ENCODE measurements at places on chromosomes 7 and 10.

GRCh38 chr7:82109288-82109687, 334.3 kb downstream of the CACNA2D1 start:
- no peak for DNase-seq

- no peak for DNase-seq
These were observed 89.2 kb upstream of the PFKP start for GRCh38 chr10:2978111-2978510.

GRCh38 chr10:15290150-15290549, 80.9 kb downstream of the FAM171A1 start:
- DNase-seq: no peak

- no peak for DNase-seq
These were observed 70.4 kb downstream of the PYROXD2 start for GRCh38 chr10:98344589-98345038.

GRCh38 chr10:74081941-74082718, 68.5 kb downstream of the AP3M1 start:
- no peak for DNase-seq

DNA sequence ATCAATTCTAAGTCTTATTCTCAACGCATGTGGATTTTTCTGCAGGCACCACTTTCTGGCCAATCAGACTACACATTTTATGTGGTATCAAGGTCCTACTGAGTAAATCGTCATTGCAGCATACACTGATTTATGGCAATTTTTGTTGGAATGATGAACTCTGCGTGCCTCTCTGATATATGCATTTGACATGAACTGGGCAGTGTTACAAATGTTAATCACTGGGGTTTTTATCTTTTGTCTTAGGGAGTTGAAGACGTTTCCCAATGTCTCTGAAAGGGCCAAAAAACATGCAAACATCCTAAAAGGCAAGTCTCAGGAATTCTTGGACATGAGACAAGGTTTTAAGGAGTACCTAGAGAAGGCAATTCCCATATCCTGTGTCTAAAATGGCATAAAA, 809.5 kb upstream of the CELF2 start:
- DNase-seq: no peak

DNA sequence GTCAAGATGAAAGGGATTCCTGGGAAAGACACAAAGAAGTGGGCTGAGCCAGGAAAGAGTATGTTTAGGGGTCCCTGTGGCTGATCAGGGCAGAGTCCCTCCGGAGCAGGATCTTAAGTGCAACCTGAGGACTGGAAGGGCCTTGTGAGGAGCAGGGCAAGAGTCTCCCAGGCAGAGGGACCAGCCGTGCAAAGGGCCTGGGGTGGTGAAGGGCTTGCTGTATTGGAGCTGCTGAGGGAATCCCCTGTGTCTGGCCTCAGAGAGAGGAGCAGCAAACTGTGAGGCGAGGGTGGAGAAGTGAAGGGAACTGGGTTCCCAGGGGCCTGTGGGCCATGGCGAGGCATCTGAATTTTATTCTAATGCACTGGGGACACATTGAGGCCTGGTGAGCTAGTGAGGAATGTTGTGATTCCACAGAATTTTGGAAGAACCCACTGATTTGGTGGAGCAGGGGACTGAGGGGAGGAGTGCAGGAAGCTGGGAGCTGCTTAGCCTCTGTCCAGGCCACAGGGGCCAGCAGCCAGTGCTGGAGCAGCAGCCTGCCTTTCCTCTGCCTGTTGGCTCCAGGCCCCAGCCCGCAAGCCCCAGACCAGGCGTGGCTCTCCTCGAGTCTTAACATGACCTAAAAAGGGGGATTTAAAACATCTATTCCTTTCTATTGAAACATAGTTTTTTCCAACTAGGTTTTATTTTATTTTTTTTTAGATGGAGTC, 138.4 kb upstream of the IGFBP3 start:
- DNase-seq: no peak

- DNase-seq: no peak
These were observed 48.6 kb downstream of the GTF2IRD1 start for GRCh38 chr7:74502216-74502891.

GRCh38 chr10:108388706-108389105, 1224.2 kb upstream of the SORCS1 start:
- no peak for DNase-seq

DNA sequence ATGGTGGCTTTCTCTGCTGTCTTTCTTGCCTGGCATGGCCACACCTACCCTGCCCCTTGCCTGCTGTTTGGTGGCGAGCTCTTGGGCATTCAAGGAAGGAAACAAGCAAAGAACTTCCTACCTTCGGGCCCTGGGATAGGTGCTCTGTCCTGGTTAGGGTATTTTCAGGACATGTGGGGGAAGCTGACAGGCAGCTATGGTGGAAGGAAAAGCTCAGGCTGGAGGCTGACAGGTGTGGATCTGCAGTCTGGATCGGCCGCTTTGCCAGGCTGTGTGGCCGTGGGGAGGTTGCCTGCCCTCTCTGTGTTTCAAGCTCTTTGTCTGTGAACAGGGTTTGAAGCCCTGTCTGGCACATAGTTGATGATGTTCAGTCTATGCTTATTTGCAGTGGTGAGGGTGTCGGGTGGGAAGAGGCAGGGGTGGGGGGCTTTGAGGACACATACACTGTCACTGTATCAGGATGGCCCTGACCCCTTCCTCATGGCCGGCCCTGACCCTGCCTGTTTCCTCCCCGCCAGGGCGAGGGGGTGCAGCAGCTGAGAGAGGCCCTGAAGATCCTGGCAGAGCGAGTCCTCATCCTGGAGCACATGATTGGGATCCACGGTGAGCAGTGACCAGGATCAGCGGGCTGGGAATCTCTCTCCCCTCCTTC, 73.7 kb downstream of the MYL10 start:
- DNase-seq: no peak

DNA sequence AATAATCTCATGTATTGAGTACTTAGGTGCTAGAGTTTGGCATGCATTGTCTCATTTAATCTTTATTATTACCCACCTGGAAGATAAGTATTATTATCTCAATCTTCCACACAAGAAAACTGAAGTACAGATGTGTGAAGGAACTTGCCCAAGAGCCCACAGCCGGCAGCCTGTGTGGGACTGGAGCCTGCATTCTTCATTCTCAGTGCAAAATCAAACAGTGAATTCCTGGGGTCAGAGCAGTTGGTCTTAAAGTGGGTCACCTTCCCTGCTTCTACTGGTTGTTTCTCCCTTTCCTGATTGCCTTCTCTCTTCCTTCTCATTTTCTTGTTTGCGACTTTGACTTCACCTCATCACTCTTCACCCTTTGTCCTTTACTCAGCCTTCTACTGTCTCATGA, 144.7 kb upstream of the LYZL1 start:
- no peak for DNase-seq

GRCh38 chr7:99094401-99094800, 49.5 kb downstream of the SMURF1 start:
- no peak for DNase-seq

DNA sequence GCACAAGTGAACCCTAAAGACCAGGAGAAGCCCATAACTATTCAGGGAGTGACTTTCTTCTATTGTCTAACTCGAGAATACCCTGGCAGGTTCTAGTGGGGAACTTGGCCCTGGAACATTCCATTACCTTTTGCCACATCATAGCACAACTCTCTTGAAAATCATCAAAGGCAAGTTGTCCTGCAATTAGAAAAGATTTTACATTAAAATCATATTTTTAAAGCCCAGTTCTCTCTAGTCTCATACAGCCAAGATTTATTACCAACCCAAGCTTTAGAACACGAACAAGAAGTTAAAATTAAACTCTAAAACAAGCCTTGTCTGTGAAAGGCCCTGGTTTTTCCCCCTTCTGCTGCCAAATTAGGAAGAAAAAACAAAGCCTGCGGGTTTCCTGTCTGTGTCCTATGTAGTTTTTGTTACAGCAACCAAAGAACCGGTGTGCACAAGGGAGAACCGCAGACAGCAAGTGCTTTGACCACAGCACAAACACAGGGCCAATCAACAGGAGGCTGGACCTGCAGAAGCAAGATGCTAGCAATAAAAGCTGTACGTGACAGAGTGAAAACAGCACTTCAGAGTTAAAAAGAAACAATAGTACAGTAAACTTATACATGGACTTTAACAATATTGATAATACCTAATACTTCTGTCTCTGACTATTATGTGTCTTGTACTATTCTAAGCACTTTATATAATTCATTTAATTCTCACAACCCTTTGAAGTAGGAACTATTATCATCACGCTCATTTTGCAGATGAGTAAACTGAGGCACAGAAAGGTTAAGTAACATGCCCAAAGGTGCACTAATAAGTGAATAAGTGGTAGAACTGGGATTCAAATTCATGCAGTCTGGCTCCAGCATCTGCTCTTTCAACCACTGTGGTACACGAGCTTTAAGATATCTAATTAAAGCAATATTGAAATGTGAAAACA, 65.8 kb downstream of the STK17A start:
- peak; percentile 16 for DNase-seq

- no peak for DNase-seq
These were observed 37.4 kb downstream of the LRRC72 start for GRCh38 chr7:16564023-16564380.

Measured in activated naive CD4-positive, alpha-beta T cell (primary cell).